ENCODE measurements at places on chromosomes 7 and 10.

- no peak for DNase-seq
Measured at GRCh38 chr7:19317461-19317860, 172.2 kb upstream of the FERD3L start.

DNA sequence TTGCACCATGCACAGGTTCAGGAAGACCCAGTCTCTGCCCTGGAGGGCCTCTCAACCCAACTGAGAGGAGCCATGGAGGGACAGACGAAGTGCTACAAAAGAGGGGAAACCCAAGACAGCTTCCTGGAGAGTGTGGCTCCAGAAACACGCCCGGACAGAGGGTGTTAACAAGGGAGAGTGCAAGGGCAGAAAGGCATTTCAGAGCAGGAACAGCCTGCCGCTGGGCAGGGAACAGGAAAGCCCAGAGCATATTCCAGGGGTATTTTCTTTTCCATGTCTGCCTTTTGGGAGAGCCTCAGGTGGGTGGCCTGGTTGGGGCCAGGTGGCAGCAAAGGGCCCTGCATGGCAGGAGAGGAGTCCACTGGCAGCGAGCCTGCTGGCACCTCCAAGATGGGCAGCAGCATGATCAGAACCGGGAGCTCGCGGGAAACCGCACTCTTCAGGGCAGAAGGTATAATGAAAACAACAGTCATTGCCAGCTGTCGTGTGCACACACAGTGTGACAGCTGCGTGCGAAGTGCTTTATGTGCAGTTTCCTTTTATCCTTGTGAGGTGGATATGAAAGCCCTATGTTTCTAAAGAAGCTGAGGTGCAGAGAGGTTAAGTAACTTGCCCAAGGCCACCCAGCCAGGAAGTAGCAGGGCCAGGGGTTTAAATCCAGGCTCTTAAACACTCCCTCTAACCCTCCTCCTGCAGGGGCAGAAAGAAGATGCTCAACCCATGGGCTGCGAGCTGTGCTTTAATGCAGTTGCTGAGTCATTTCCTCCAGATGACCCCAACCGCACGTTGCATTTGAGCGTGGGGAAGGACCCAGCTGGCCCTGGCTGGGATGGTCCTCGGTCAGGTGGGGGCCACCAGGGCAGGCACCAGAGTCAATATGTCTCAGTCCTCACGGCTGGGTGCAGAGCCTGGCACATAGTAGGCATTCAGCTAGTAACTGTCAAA lies 128.6 kb downstream of the OAT start:
- no peak for DNase-seq

DNA sequence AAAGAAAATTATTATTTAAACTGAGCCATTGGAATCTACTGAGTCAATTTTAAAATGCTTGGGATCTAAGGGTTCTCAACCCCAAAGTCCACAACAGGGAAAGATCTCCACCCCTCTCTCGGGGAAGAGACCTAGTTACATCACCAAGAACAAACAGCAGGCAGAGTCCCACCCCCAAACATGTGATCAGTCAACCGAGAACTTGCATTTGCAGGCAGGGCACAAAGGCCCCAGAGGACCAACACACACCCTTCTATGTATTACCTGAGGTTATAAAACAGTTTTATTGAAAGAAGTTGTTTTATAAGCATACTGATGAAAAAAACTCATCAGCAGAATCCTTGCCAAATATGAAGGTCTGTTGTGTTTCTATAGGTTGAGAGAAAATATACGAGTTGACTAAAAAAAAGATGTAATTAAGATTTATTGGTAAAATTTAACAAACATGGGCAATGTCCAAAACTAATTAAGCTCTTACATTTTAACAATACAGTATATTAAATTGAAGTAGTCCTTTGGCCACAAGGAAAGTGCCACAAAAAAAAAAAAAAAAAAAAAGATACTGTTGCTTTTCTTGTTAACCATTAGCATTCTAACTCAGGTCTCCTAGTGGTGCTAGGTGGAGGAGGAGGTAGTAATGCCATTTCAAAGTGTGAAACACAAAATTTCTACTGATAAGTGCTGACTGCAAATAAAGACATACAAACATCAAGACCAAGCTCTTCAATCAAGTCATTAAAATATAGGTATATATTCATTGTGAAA lies 975 bp upstream of the USP54 start:
- DNase-seq = no peak

DNA sequence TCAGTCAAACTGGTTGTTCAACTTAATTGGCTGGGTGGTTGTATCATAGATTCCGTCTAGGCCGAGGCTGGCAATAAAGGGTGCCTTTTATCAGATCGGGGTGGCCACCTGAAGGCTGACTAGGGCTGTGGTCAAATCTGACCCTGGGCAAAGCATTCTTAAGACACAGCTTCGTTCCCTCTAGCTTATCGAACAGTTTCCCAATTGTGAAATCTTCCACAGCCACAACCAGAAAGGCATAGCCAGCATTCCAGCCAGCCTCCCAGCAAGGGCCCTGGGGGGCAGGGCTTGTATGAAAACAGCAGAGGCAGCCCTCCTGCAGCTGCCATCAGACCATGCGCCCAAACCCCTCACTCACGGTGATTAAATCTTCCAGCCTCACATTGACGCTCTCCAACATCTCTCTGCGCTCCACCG lies 42.5 kb upstream of the TMEM213 start:
- DNase-seq = no peak

All from activated T-cell treated with anti-CD3 and anti-CD28 coated beads for 48 hours (primary cell).